Psoas muscle (tissue), 8 donors: ENCODE measurements at places on chromosomes 1 and 21. TPM values are rescaled to one million over a fixed set of nuclear protein-coding genes. Genes with fewer than 3 reads are reported as not detected.
A peak's percentile ranks its signal among the peaks of the same experiment; 100 is the strongest.

CNR2 gene
- total RNA-seq: not detected

APOBEC4 gene
- total RNA-seq: not detected

TNNT2 gene
- total RNA-seq: 6.6 TPM

TOMM40L gene
- total RNA-seq: 27.0 TPM

UBAP2L gene
- total RNA-seq: 90.4 TPM

PODN gene
- total RNA-seq: 27.1 TPM

DNA sequence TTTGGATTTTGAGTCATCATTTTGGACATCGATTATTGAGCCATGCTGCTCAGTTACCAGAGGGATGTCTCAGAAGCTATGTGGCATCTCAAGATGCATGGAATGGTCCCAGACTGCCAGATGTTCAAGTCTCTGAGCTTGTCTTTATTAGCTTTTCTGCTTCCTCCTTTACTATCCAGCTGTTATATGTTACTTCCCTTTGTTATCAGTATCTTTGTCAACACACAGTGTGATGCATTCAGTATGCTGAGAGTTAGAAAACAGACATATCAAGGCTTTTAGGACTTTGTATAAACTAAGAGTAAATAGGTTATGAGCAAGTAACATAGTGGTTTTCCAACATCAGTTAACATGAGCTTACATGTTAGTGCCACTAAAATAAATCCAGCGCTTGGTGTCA, 474.5 kb downstream of the DSCAM start:
- H3K27me3 ChIP-seq: no peaks in the 10 kb centered on the region
- H3K36me3 ChIP-seq: no peaks in the 10 kb centered on the region

- H3K27me3 ChIP-seq: no peaks in the 10 kb centered on the region
- no peaks in the 10 kb centered on the region for H3K36me3 ChIP-seq
- H3K4me3 ChIP-seq: no peak overlapping the region
Measured at GRCh38 chr1:167529829-167530474, 11.6 kb upstream of the CD247 start.

GRCh38 chr1:183654706-183655105, 1.6 kb upstream of the APOBEC4 start:
- H3K4me3 ChIP-seq: no peak overlapping the region
- H3K27me3 ChIP-seq: no peaks in the 10 kb centered on the region
- H3K36me3 ChIP-seq: no peaks in the 10 kb centered on the region
- no peak for DNase-seq
- H3K4me1 ChIP-seq: no peaks in the 10 kb centered on the region
- H3K27ac ChIP-seq: no peak overlapping the region

DNA sequence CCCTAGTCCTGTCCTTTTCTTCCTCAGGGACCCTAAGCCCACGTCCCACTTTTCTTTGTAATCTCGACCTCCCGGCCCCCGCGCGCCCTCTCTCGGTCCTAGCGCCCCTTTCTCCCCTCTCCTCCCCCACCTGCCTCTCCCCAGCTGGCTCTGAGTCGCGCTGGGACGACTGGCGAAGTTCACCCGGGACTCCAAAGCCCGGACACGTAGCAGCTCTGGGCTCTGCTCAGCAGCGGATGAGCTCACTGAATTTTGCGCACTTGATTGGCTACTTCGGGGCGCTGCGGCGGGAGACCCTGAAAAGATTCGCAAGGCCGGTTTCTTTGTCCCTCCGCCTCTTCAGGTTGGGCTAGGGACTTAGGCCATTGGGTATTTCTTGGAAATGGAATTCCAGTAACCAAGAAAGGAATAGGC, 16.3 kb upstream of the ACKR1 start:
- H3K4me1 ChIP-seq: no peaks in the 10 kb centered on the region
- H3K4me3 ChIP-seq: peak overlapping the region; percentile 41
- no peaks in the 10 kb centered on the region for H3K27me3 ChIP-seq
- peak; percentile 76 for DNase-seq

GRCh38 chr1:85027242-85027983, 20.9 kb downstream of the MCOLN3 start:
- no peaks in the 10 kb centered on the region for H3K27me3 ChIP-seq
- no peaks in the 10 kb centered on the region for H3K4me1 ChIP-seq
- no peak overlapping the region for H3K4me3 ChIP-seq
- no peak for DNase-seq
- H3K27ac ChIP-seq: no peak overlapping the region

GRCh38 chr1:19639999-19640362, 4.1 kb upstream of the NBL1 start:
- no peak overlapping the region for H3K4me3 ChIP-seq
- H3K27me3 ChIP-seq: peaks cover 12% of the 10 kb centered on the region
- no peak overlapping the region for H3K27ac ChIP-seq
- H3K4me1 ChIP-seq: peaks cover 4% of the 10 kb centered on the region
- no peak for DNase-seq

DNA sequence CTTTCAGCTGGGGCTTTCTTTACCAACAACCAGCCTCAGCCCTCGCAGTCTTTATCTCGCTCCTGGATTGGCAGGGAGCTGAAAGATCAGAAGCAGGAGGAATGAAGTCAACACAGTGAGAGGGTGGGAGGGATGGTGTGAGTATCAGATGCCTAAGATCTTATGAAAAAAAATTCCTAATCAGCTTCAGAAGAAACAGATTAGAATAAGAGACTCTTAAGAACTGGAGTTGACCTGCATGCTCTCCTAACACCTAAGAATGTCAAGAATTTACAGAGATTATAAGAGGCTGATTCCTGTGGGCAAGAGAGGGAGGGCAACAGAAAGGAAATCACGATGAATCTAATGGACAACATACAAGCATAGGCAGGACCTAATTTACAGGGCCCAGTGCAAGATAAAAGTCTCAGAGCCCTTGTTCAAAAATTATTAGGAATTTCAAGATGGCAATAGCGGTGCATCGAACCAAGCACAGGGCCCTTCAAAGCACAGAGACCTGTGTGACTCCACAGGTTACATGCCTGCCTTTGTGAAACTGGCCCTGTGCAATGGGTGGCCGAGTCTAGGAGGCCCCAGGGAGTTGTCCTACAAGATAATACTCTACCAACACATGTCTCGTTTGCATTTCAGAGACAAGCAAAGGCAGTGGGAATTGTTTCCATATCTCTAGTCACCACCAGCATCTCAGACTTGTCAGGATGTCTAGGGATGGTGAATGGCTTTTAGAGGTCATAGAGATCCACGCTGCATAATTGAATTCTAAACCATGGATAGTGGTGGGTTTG, 65.3 kb upstream of the PPP2R5A start:
- no peak overlapping the region for H3K4me3 ChIP-seq
- no peak for DNase-seq
- peaks cover 7% of the 10 kb centered on the region for H3K4me1 ChIP-seq
- no peak overlapping the region for H3K27ac ChIP-seq
- H3K27me3 ChIP-seq: no peaks in the 10 kb centered on the region

DNA sequence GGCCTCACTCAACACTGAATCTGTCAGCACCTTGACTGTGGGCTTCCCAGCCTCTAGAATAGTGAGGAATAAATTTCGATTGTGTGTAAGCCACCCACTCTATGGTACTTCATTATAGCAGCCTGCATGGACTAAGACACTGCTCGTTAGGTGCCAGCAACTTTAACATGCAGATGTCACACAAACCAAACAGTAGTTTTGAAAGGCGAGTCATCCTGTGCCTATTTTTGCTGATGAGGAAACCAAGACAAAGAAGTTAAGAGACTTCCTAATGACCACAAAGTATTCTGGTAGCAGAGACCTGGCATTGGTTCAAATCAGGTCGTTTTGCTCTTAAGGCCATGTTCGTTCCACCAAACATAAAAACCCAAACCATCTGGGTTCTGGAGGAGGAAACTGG, 42.9 kb downstream of the BATF3 start:
- H3K36me3 ChIP-seq: no peaks in the 10 kb centered on the region
- H3K27ac ChIP-seq: no peak overlapping the region
- H3K27me3 ChIP-seq: no peaks in the 10 kb centered on the region
- no peak overlapping the region for H3K4me3 ChIP-seq
- DNase-seq: no peak
- H3K4me1 ChIP-seq: no peaks in the 10 kb centered on the region

DNA sequence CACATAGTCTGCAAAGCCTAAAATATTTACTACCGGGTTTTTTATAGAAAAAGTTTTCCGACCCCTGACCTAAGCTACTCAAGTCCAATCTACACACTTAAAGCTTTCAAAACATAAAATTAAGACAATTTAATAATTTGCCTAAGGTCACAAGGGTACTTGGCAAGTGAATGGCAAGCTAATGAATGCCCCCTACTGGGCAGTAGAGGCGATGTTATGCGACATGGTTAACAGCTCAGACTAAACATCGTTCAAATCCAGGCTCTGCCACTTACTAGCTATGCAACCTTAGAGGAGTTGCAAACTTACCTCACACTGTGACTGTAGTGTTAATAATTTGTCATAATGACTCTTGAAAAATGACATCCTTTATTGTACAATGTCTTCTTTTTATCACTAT, 317.2 kb upstream of the NFIA start:
- H3K4me3 ChIP-seq: no peak overlapping the region
- no peaks in the 10 kb centered on the region for H3K36me3 ChIP-seq
- no peaks in the 10 kb centered on the region for H3K4me1 ChIP-seq
- no peaks in the 10 kb centered on the region for H3K27me3 ChIP-seq
- DNase-seq: no peak

DNA sequence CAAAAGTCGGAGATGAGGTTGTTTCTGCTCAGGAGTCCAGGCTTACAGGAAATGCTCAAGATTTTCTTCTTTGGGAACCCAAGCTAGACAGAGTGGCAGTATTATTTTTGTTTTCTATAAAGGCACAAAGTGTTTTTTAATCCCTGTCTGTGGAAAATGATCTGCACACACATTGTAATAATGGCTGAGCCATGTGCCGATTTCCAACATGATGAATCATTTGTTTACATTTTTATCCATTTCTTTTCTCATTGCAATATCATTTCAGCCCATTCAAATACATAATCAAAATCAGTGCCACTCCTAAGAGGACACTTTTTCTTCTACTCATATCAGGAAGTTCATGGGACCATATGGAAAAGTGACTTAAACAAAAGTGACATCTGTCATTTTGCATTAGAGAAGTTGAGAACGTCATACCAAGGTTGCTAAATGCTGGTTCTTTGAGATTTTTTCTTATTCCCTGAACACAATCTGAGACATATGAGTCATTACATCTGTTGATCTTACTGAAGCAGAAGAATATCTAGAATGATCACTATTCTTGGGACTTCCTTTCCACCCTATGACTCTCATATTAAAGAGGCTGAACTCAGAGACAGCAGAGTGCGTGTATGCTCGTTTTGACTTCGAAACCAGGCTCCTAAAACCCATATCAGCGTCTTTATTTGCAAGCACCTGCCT, 44.9 kb downstream of the ACTA1 start:
- no peaks in the 10 kb centered on the region for H3K4me1 ChIP-seq
- H3K4me3 ChIP-seq: no peak overlapping the region
- no peak overlapping the region for H3K27ac ChIP-seq

DNA sequence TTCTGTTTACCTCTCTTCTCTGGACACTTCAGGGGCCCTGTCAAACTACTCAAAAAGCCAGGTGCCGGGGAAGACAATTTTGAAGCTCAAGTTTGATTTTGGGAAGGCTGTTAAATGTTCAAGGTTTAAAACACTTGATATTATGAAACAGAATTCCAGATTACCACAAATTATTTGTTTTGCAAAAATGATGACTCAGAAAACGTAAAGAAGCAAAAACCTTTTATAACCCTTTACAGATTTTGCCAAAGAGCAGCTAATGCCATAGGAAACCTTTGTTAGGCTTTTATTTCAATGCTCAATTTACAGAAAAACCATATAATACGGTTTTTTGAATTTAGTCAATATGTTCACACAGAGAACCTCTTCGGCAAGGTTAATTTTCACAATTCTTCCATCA, 593.4 kb upstream of the ZP4 start:
- H3K27me3 ChIP-seq: no peaks in the 10 kb centered on the region
- no peak overlapping the region for H3K4me3 ChIP-seq
- H3K36me3 ChIP-seq: no peaks in the 10 kb centered on the region
- DNase-seq: no peak

DNA sequence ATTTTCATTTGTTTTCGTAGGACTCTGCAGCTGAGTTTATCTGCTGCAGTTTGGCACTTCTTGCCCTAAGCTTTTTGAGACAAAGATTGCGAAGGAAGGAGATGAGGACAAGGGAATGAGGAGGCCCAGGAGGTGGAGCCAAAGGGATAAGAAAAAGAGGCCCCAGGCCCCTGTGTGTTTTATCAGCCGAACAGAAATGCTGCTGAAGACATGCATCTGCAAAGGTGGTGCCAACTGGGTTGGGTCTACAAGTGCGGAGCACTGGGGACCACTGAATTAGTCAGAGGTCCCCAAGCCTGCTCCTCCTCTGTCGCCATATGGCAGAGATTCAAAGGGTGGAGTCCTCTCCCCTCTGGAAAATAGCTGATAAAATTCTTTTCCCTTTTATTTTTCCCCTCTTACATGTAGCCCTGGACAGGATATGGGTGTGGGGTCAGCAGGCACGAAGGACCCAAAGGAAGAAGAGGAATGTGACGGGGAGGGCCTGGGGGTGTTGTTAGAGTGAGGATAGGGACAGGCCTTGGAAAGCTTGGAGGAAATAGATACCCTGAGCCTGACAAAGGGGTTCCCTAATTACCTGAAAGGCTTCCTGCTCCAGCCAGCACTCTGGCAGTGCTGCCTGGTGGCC, 2.7 kb downstream of the CD34 start:
- no peaks in the 10 kb centered on the region for H3K4me1 ChIP-seq
- peak; percentile 48 for DNase-seq
- peak overlapping the region; percentile 46 for H3K27ac ChIP-seq
- no peaks in the 10 kb centered on the region for H3K27me3 ChIP-seq
- no peaks in the 10 kb centered on the region for H3K36me3 ChIP-seq

DNA sequence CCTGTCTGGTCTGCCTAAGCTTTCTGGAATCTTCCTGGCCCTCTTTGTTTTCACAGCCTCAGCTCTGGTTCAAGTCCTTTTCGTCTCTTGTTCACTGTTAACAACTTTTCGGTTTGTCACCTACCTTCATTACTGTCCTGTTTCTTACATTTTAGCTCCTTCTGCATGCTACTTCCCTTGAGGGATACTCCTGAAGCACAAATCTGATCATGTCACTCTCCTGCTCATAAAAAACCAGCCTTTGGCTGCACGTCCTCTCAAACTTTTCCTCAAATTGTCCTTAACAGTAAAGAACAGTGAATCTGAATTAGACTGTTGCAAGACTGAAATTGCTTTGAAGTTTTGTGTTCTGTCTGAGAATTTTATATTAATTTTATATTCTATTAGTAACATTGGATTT, 3.3 kb downstream of the RAVER2 start:
- H3K27ac ChIP-seq: peak overlapping the region; percentile 19
- peaks cover 35% of the 10 kb centered on the region for H3K4me1 ChIP-seq
- no peaks in the 10 kb centered on the region for H3K36me3 ChIP-seq
- H3K4me3 ChIP-seq: peak overlapping the region; percentile 5

GRCh38 chr1:53390736-53391135, 62.9 kb upstream of the LRP8 start:
- DNase-seq: peak; percentile 23
- no peak overlapping the region for H3K27ac ChIP-seq
